ENCODE measurements at places on chromosomes 16 and 17. TPM values are rescaled to one million over a fixed set of nuclear protein-coding genes. Genes with fewer than 3 reads are reported as not detected.

DNA sequence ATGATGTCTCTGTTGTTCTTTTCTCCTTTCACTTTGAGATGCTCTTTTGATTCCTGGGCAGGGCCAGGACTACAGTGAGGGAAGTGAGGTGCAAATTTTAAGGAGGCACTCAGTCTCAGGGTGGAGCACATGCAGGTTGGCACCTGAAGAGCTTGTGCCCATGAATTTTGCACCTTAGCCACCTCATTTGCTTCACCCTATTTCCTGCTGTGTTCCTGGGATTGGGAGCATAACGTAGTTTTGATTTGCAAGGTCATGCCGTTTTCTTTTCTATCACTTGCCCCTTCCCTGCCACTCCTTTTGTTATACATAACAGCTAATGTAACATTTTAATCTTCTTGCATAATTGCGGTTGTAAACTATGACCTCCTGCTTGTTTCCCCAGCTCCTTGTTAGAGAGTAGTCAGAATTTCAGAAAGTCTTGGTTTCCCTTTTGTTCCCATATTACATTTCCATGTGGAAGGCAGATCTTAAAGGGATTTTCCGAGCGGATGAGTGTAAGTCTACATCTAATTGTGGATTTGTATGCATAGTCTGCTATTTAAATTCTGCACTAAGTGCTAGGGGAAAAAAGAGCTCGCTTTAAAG is 9.8 kb downstream of the PMFBP1 start:
- no peak for DNase-seq
- H3K27ac ChIP-seq = no peak overlapping the region
- no peaks in the 10 kb centered on the region for H3K36me3 ChIP-seq
- H3K4me1 ChIP-seq = peaks cover 3% of the 10 kb centered on the region
- no peak overlapping the region for H3K4me3 ChIP-seq
- no peaks in the 10 kb centered on the region for H3K27me3 ChIP-seq

DNA sequence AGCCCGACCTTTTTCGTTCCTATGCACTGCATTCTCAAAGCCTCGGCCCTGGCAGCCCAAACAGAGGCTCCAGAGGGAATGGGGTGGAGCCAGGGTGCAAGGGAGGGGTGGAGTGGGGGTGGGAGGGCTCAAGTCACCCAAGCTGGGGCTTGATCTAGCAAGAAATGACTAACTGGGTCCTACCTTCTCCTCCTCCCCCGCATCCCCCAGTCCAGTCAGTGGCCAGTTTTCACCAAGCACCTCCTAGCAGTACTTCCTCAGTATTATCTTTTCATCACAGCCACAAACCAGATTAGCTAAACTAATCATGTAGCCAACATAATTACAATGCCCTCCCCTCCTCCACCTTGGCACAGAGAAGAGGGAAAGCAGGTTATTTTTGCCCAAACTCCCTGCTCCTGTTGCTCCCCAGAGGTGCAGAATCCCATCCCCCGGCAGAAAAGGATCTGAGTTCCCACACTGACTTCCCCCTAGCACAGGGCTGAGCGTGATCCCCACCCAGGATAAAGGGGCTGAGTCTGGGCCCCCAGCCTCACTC is 2.2 kb downstream of the JUP start:
- no peaks in the 10 kb centered on the region for H3K36me3 ChIP-seq
- H3K4me3 ChIP-seq = peak overlapping the region; percentile 74
- DNase-seq = no peak
- no peak overlapping the region for H3K27ac ChIP-seq
- H3K4me1 ChIP-seq = peaks cover 21% of the 10 kb centered on the region

DNA sequence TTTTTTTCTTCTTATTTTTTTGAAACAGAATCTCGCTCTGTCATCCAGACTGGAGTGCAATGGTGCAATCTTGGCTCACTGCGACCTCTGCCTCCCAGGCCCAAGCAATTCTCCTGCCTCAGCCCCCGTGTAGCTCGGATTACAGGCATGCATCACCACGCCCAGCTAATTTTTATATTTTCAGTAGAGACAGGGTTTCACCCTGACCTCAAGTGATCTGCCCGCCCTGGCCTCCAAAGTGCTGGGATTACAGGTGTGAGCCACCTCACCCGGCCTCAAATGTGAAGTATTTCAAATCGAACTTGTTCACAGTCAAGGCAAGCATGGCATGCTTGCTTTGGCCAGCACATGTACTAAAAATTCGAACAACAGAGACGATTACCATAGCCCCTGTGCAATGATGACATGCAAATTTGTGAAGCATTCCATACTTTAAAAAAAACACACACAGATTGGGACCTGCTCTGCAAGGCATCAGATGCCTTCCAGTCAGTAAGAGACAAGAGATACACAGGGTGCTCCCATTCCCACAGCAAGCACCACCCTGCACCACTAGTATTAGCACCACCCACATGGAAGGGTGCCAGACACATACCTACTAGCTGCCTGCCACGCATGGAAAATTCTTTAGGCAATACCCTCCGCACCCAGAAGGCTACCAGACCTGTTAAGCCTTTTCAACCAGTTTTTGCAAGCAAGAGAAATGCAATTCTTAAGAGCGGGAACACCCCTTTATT is 47.2 kb downstream of the ANKRD11 start:
- no peak overlapping the region for H3K4me3 ChIP-seq
- no peaks in the 10 kb centered on the region for H3K27me3 ChIP-seq
- H3K4me1 ChIP-seq = peaks cover 55% of the 10 kb centered on the region
- no peak for DNase-seq
- H3K36me3 ChIP-seq = no peaks in the 10 kb centered on the region

GRCh38 chr16:70158261-70158939 is 15.2 kb upstream of the CLEC18C start:
- DNase-seq = no peak
- H3K4me3 ChIP-seq = no peak overlapping the region

PGAP6 gene
- total RNA-seq = 17.3 TPM

DNA sequence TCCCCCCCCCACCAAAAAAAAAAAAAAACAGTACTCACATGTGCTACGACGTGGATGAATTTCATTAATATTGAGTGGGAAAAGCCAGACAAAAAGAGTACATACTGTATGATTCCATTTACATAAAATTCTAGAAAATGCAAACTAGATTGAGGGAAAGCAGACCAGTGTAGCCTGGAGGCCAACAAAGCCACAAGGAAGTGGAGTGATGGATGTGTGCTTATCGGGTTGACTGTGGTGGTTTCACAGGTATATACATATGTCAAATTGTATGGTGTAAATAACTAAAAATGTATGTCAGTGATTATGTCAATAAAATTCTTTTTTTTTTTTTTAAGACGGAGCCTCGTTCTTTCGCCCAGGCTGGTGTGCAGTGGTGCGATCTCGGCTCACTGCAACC is 1.9 kb upstream of the PLD6 start:
- no peak for DNase-seq
- H3K27me3 ChIP-seq = no peaks in the 10 kb centered on the region
- H3K4me3 ChIP-seq = no peak overlapping the region
- H3K4me1 ChIP-seq = peaks cover 28% of the 10 kb centered on the region

GRCh38 chr17:57354673-57355072 is 98.3 kb downstream of the MSI2 start:
- H3K4me3 ChIP-seq = no peak overlapping the region
- H3K27me3 ChIP-seq = no peaks in the 10 kb centered on the region
- DNase-seq = no peak
- H3K4me1 ChIP-seq = peaks cover 45% of the 10 kb centered on the region
- H3K27ac ChIP-seq = no peak overlapping the region

GRCh38 chr17:31488264-31488981 is 96.9 kb downstream of the RAB11FIP4 start:
- no peak for DNase-seq
- peaks cover 13% of the 10 kb centered on the region for H3K27me3 ChIP-seq
- peak overlapping the region; percentile 24 for H3K4me3 ChIP-seq
- H3K4me1 ChIP-seq = peaks cover 22% of the 10 kb centered on the region
- no peaks in the 10 kb centered on the region for H3K36me3 ChIP-seq
- H3K27ac ChIP-seq = no peak overlapping the region

- no peak for DNase-seq
- no peak overlapping the region for H3K4me3 ChIP-seq
- H3K4me1 ChIP-seq = no peaks in the 10 kb centered on the region
- no peak overlapping the region for H3K27ac ChIP-seq
- H3K27me3 ChIP-seq = no peaks in the 10 kb centered on the region
Measured at GRCh38 chr16:83771306-83771942, 36.4 kb upstream of the HSBP1 start.

GRCh38 chr17:19610879-19611278 is 37.7 kb upstream of the ALDH3A2 start:
- no peaks in the 10 kb centered on the region for H3K4me1 ChIP-seq
- H3K27ac ChIP-seq = no peak overlapping the region
- no peak overlapping the region for H3K4me3 ChIP-seq
- DNase-seq = no peak

- H3K27me3 ChIP-seq = peaks cover 7% of the 10 kb centered on the region
- peaks cover 9% of the 10 kb centered on the region for H3K36me3 ChIP-seq
- DNase-seq = no peak
- peaks cover 6% of the 10 kb centered on the region for H3K4me1 ChIP-seq
Measured at GRCh38 chr16:5010576-5011329, 23.0 kb downstream of the NAGPA start.

GRCh38 chr17:29363716-29364115 is 26.4 kb upstream of the TAOK1 start:
- no peak for DNase-seq
- no peaks in the 10 kb centered on the region for H3K27me3 ChIP-seq
- H3K4me3 ChIP-seq = no peak overlapping the region
- no peaks in the 10 kb centered on the region for H3K36me3 ChIP-seq
- H3K27ac ChIP-seq = no peak overlapping the region

DNA sequence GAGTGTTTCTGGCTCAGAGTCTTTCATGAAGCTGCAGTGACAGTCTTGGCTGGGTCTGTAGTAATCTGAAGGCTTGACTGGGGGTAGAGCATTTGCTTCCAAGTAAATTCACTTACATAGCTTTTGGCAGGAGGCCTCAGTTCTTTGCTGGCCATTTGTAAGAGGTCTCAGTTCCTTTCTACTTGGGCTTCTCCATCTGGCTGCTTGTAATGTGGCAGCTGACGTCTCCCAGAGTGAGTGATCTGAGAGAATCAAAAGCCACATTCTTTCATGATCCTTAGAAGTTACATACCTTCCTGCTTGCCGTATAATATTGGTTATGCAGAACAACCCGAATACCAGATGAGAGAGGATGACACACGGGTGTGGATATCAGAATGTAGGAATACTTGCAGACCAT is 39.8 kb downstream of the NF1 start:
- peaks cover 6% of the 10 kb centered on the region for H3K4me1 ChIP-seq
- H3K4me3 ChIP-seq = no peak overlapping the region
- no peak overlapping the region for H3K27ac ChIP-seq
- peaks cover 15% of the 10 kb centered on the region for H3K36me3 ChIP-seq
- DNase-seq = no peak

GRCh38 chr16:58661199-58661830 is 23.3 kb downstream of the SLC38A7 start:
- H3K36me3 ChIP-seq = peaks cover 6% of the 10 kb centered on the region
- H3K4me3 ChIP-seq = no peak overlapping the region
- no peaks in the 10 kb centered on the region for H3K27me3 ChIP-seq

TBC1D3I gene
- total RNA-seq = not detected

ZFPM1 gene
- 4.3 TPM for total RNA-seq

DNA sequence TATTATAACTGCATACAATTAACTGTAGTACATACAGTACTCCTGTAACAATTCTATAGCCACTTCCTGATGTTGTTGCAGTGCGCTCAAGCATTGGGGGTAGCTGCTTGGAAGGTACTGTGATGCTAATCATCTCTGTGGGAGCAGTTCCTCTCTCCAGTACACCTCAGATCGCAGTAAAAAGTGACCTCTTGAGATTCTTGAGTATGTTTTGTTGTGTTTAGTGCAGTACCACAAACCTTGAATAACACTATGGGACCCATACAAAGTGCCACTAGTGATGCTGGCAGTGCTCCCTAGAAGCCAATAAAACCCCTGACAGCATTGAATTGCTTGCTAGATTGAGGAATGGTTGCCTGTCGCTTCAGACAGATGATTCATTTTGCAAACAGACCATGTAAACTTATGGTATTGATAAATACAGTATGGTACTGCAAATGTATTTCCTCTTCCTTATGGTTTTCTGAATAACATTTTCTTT is 193.0 kb downstream of the SPECC1 start:
- no peak overlapping the region for H3K4me3 ChIP-seq
- peaks cover 8% of the 10 kb centered on the region for H3K4me1 ChIP-seq
- DNase-seq = no peak
- no peaks in the 10 kb centered on the region for H3K36me3 ChIP-seq

ORAI3 gene
- 10.4 TPM for total RNA-seq

RNF43 gene
- 3.2 TPM for total RNA-seq

DNA sequence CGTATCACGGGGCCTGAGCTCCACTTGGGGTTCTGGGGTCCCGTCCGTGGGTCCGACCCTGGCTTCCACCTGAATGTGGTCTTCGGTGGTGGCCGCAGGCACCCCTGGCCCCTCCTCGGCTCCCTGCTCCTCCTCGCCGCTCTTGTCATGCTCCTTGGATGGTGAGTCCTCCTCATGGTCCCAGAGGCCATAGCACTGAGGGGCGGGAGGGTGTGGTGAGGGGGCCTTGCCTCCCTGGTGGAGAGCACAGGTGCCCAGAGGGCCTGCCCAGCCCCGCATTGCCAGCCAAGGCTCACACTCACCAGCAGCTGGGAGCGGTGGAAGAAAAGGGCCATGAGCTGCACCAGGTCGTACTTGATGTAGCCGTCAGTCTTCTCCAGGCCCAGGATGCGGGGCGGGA is 14.9 kb downstream of the CTU2 start:
- H3K4me3 ChIP-seq = no peak overlapping the region
- H3K4me1 ChIP-seq = peaks cover 21% of the 10 kb centered on the region
- no peak overlapping the region for H3K27ac ChIP-seq
- DNase-seq = no peak
- no peaks in the 10 kb centered on the region for H3K27me3 ChIP-seq

- peaks cover 23% of the 10 kb centered on the region for H3K4me1 ChIP-seq
- no peak for DNase-seq
- peak overlapping the region; percentile 3 for H3K27ac ChIP-seq
- peaks cover 80% of the 10 kb centered on the region for H3K36me3 ChIP-seq
- no peaks in the 10 kb centered on the region for H3K27me3 ChIP-seq
Measured at GRCh38 chr17:77208217-77208808, 67.5 kb downstream of the SEC14L1 start.

GRCh38 chr16:48054881-48055601 is 100.8 kb downstream of the ABCC12 start:
- no peak overlapping the region for H3K27ac ChIP-seq
- H3K4me1 ChIP-seq = peaks cover 12% of the 10 kb centered on the region
- H3K4me3 ChIP-seq = peak overlapping the region; percentile 16
- H3K27me3 ChIP-seq = no peaks in the 10 kb centered on the region
- DNase-seq = peak; percentile 54

- peaks cover 100% of the 10 kb centered on the region for H3K36me3 ChIP-seq
- no peak overlapping the region for H3K27ac ChIP-seq
- no peak for DNase-seq
Measured at GRCh38 chr16:2702871-2703745, 16.9 kb downstream of the PRSS27 start.

- no peaks in the 10 kb centered on the region for H3K36me3 ChIP-seq
- no peak for DNase-seq
- H3K27ac ChIP-seq = no peak overlapping the region
- H3K27me3 ChIP-seq = no peaks in the 10 kb centered on the region
- no peak overlapping the region for H3K4me3 ChIP-seq
Measured at GRCh38 chr17:15007147-15007553, 258.0 kb downstream of the PMP22 start.

- no peak overlapping the region for H3K4me3 ChIP-seq
- no peaks in the 10 kb centered on the region for H3K36me3 ChIP-seq
- H3K4me1 ChIP-seq = no peaks in the 10 kb centered on the region
Measured at GRCh38 chr16:56970934-56971767, 9.4 kb downstream of the CETP start.

Data from spinal cord (tissue), 10 donors.